ENCODE measurements at places on chromosomes 1 and 21.

DNA sequence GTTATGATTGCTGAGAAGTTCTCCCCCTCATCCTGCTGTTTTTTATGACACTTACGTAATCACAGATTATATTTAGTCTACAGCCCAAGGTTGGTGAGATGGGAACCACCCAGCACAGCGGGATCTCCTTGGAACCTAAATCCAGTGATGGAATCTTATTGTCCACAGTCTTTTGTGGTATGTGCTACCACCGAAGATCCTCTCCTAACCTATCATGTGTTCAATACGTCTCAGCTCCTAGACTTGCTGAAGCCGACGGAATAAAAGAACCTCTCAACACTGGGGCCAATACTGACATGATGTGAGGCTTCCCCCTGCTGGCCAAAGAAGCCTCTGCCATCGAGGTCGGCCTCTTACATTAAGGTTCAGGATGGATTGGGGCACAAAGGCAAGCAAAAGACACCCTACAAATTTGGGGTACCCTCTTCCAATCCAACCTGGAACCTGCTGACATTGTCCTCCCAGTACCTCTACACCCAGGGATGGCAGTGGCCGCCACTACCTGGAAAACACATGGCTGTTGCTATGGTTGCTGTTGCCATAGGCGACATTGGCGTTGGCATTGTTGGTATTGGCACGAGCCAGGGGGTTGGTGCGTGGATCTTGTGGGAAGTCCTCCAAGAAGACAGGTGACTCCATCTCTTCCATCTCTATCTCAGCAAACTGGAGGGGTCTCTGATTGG, 19.4 kb upstream of the KIF21B start:
- DNase-seq, result no peak

GRCh38 chr1:246306415-246307037, 200.6 kb downstream of the SMYD3 start:
- no peak for DNase-seq

- DNase-seq, result no peak
Observed at GRCh38 chr1:40794974-40795715, 11.6 kb downstream of the KCNQ4 start.

GRCh38 chr1:15863156-15863901, 15.8 kb downstream of the SPEN start:
- DNase-seq, result no peak

- DNase-seq, result no peak
Observed at GRCh38 chr21:41877901-41878830, 978 bp downstream of the PRDM15 start.
